ENCODE measurements at places on chromosomes 4 and X. TPM values are rescaled to one million over a fixed set of nuclear protein-coding genes. Genes with fewer than 3 reads are reported as not detected.

The MND1 gene
- total RNA-seq = 29.1 TPM

The CFAP47 gene
- total RNA-seq = not detected

The ATOH1 gene
- not detected for total RNA-seq

The MXD4 gene
- 33.2 TPM for total RNA-seq

The CYP2U1 gene
- total RNA-seq = 5.4 TPM

The RPL34 gene
- total RNA-seq = 1,432 TPM

The SH3TC1 gene
- 14.8 TPM for total RNA-seq

The HSFX1 gene
- total RNA-seq = 1.4 TPM

The SPIN2B gene
- 13.4 TPM for total RNA-seq

The KCTD8 gene
- total RNA-seq = not detected

The NLGN3 gene
- 1.9 TPM for total RNA-seq

All from activated naive CD8-positive, alpha-beta T cell treated with anti-CD3 and anti-CD28 coated beads, Interleukin-2, amount 10 ng/mL, durations not matched to agents 7 days and 5 days (primary cell).